Stimulated activated CD8-positive, alpha-beta memory T cell treated with anti-CD3 and anti-CD28 coated beads, Interleukin-15, amount 100 ng/mL, for 48 hours (primary cell): ENCODE measurements at places on chromosomes 2 and 18.
A peak's percentile ranks its signal among the peaks of the same experiment; 100 is the strongest.

- no peak for DNase-seq
Observed at GRCh38 chr2:100983684-100984310, 18.3 kb upstream of the RPL31 start.

DNA sequence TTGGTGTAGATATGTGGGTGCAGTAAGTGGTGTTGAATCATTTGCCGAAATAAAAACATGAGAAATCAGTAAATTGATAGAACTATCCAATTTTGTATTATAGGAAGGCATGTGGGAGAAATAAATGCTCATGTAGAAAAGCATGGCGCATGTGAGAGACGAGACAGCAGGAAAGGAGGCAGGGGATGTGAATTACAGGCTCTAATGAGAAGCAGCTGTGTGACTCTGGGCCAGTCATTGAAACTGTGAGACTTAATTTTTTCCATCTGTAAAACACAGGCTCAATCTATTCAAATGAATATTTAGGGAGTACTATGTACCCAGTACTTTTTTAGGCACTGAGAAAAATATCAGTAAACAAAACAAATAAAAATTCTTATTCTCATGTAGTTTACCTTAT is 42.6 kb upstream of the MAP3K20 start:
- DNase-seq: no peak

- DNase-seq: no peak
Observed at GRCh38 chr18:58446391-58447060, 182.4 kb downstream of the ALPK2 start.

- no peak for DNase-seq
Observed at GRCh38 chr2:60530660-60531281, 22.7 kb downstream of the BCL11A start.

DNA sequence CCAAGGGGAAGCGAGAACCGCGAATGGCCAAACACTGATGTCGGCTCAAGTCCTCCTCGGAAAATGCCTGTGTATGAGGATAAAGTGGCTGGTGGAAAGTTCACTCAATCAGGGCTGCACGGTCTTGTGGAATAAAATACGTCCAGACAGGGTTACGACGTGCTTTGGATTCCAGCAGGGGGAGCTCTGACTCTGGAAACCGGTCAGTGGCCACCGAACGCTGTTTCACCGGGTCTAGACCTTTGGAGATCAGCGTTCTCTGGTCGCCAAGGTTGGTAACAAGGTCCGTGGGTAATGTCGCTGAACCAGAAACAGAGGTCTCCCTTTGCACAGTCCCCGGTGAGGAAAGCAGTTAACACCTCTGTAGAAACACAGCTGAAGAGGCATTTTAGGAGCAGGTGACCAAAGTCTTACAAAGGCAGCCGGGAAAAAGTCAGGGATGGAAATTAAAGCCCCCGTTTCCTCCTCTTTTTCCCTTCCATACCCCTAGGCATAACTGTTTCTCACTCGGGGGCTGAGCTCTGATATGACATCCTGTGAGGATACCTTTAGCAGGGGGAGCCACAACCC is 47.8 kb downstream of the CDCA7 start:
- peak; percentile 45 for DNase-seq

DNA sequence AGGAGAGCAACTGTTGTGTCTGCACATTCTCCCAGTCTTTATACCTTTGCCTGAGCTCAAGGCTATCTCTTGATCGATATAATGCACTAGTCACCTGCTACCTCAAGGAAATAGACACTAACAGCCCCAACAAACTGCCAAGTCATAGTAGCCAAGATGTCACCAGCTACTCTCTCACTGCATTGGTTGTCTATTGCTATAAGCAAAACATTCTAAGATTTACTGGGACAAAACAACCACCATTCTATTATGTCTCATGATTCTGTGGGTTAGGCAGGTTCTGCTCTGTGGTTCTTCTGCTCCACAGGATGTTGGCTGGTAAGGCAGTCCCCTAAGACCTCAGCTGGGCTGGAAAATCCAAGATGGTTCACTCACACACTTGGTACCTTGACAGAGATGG is 28.5 kb upstream of the MLPH start:
- DNase-seq: no peak

GRCh38 chr18:56962322-56962721 is 184.6 kb upstream of the BOD1L2 start:
- DNase-seq: no peak

- no peak for DNase-seq
Observed at GRCh38 chr2:98242003-98242402, 104.3 kb upstream of the CNGA3 start.

DNA sequence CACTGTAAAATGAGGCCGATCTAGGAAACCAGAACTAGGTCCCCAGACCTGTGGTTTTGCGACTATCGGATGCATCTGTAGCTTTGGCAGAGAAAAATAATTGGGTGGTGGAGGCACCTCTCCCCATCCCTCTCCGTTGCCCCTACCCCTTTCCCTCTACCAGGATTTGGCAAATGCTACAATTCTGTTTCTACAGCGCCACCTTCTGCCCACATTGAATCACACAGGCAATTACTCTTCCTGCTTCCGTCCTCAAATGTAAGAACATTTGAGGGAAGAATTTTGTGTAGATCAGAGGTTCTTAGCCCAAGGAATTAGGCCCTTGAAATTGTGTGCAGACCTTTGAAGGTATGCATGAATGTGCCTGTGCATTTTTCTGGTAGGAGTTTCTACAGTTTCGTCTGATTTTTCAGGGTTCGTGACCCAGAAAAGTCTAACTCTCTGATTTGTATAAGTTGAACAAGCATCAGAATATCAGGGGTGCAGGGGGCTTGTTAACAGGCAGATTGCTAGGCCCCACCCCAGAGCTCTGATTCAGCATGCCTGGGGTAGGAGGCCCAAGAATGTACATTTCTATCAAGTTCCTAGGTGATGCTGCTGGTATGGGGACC is 11.2 kb downstream of the ATP6V1B1 start:
- DNase-seq: no peak

GRCh38 chr2:98835831-98836385 is 100.1 kb downstream of the CRACDL start:
- DNase-seq: no peak

GRCh38 chr2:37615804-37616676 is 55.4 kb downstream of the CDC42EP3 start:
- DNase-seq: no peak

- DNase-seq: no peak
Observed at GRCh38 chr2:54604871-54605270, 118.6 kb upstream of the EML6 start.

DNA sequence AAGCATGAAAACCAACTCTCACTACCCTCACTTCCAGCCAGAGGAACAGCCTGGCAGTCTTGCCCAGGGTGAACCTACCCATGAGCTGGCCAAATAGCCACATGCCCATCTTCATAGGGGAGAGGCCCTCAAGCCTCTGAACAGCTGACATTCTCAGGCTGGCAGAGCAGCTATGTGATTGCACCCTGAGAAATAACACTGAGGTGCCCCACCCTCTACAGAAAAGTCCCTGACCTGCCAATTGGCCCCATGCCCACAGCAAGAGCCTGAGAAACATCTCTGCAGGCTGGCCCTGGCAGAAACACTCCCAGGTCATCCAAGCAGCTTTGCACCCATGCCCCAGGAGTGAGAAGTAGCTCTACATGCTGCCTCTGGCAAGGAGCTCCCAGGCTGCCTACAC is 127.4 kb upstream of the OTX1 start:
- no peak for DNase-seq

- no peak for DNase-seq
Observed at GRCh38 chr2:124258140-124258880, 233.2 kb downstream of the CNTNAP5 start.

DNA sequence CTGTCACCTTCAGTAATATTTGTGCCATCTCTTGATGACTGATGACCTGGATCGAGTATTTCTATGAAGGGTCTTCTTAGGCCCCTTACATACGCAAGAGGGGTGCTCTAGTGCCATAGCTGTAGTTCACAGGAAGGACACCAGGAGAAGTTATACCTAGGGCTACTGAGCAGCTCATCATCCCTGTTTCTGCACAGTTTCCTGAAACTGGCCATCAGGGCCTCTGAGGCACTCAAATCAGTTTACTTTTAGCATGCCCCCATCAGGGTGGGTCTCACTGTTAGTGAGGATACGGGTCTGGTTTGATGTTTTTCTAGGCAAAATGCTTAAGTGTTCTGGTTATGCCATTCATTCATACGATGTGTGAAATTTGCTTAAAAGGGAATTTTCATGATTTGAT is 20.0 kb upstream of the FBLN7 start:
- DNase-seq: no peak

GRCh38 chr2:213149949-213150314 is 1.5 kb downstream of the IKZF2 start:
- no peak for DNase-seq

GRCh38 chr18:9066817-9067306 is 35.6 kb upstream of the NDUFV2 start:
- DNase-seq: no peak

- DNase-seq: no peak
Observed at GRCh38 chr18:22673182-22673862, 255.6 kb upstream of the CTAGE1 start.

DNA sequence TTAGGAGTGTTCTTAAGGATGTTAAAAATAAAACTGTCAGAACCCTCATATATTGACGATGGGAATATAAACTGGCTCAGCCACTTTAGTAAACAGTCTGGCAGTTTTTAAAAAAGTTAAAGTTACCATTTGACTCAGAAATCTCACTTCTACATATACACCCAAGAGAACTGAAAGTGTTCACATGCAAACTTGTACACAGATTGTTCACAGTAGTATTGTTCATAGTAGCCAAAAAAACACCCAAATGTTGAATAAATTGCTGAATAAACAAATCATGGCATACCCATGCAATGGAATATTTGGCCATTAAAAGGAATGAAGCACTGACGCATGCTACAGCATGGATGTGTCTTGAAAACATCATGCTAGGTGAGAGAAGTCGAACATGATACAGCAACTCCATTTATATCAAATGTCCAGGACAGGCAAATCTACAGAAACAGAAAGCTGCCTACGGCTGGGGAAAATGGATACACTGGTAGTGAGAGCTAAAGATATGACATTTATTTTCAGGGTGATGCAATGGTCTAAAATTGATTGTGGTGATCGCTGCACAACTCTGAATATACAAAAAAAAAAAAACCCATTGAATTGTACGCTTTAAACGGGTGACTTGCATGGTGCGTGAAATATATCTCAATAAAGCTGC is 10.1 kb downstream of the RPL31 start:
- DNase-seq: no peak

GRCh38 chr18:3179430-3180089 is 40.2 kb downstream of the MYOM1 start:
- DNase-seq: no peak

GRCh38 chr18:61735564-61736102 is 157.2 kb downstream of the RNF152 start:
- DNase-seq: no peak

DNA sequence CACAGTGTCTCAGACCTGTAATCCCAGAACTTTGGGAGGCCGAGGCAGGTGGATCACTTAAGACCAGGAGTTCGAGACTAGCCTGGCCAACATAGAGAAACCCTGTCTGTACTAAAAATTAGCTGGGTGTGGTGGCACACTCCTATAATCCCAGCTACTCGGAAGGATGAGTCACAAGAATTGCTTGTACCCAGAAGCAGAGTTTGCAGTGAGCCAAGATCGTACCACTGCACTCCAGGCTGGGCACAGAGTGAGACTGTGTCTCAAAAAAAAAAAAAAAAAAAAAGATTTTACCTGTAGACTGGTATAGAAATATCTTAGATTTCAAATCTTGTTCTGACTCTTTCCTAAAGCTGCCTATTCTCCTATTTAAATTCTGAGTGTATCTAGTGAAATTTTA is 7.2 kb upstream of the KLHL29 start:
- DNase-seq: no peak

DNA sequence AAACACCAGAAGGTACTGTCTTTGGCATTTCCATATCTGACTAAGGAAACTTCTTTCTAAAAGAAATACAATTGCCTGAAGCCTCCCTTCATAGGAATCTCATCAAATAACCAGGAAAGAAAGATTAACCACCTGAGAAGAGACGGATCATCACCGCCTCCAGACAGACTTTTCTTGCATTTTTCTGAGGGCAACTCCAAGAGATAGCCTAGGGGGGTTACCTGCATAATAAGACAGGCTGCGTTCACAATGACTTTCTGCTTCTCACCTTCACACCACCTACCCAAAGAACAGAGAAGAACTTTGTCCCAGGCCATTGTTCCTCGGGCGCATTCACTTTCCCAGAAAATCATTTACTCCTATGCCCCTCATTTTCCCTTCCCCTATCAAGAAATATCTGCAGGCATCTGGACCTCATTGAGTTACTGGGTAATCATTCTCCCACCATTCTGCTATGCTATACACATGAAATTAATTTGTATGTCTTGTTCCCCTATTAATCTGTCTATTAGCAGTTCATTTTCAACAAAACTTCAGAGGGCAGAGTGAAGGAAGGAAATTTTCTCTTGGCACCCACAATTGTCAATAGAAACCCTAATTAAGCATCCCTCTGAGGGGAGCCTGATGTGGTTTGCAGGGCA is 8.3 kb upstream of the POMC start:
- no peak for DNase-seq

DNA sequence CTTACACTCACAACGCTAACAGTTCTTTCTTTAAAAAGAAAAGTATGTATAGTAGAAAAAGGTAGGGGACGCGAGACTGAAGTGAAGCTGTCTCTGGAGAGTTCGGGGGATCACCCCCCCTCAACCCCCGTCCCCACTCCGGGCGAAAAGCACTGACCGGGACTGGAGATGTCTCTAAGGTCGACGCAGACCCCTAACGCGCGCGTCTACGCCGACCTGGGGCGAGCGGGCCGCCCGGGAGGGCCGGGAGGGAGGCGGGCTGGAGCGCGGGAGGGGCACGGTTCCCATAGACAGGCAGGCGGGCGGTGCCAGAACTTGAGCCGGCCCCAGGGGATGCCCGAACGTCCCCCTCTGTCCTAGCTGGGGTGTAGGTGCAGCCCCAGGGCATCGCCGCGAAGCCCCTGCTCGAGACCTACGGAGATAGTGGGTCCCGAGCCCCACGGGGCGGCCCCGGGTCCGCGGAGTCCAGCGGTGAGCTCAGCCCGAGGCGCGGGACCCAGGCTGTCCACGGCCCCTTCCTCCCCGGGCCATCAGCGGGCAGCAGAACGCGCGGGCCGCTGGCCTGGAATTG is 82.2 kb downstream of the CHRNA1 start:
- DNase-seq: peak; percentile 23

GRCh38 chr2:238527565-238527964 is 100.8 kb downstream of the ASB1 start:
- DNase-seq: no peak

GRCh38 chr2:138665937-138666336 is 114.3 kb downstream of the NXPH2 start:
- DNase-seq: no peak

DNA sequence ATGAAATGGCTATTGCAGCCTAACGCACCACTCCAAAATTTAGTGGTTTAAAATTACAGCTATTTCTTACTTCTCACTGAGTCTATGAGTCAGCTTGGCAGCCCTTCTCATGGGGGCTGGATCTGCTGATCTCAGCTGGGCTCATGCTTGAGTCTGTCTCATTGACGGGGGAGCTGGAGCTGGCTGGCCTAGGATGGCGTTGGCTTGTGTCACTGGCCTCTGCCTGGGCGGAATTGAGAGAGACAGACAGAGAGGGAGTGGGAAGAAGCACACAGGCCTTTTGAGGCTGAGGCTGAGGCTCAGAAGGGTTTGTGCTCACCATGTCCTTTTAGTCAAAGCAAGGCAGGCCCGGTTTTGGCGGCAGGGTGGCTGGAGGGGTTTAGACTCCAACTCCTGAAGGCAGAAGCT is 412.1 kb upstream of the MYT1L start:
- no peak for DNase-seq
